Cortex of kidney (tissue), 1 donor: ENCODE measurements at places on chromosomes 5 and 9.

GRCh38 chr5:10860645-10861422, 99.8 kb upstream of the DAP start:
- no peak for DNase-seq

DNA sequence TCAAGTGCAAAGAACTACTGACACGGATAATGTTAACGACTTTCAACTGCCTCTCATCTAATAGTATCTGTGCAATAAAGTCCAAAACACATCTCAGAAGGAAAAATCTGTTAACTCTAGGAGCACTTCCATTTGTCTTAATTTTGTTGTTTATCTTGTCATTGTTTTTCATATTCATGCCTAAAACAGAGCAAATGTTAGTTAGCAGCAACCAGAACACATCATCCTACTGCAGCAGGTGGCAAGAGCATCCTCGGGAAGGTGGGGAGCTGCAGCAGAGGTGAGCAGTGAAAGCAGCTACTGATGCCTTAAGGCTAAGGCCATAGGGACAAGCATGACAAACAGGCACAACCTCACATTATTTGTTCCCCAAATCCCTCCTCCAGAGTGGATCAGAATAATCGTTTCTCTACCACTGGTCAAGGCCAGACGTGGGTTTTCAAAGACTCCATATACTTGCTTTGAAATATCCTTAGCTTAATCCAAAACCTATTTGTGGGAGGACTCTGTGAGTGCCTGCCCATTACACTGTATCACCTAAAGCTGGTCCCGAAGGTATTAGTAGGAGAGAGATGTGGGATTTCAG, 1.0 kb downstream of the HMGCS1 start:
- DNase-seq: no peak

DNA sequence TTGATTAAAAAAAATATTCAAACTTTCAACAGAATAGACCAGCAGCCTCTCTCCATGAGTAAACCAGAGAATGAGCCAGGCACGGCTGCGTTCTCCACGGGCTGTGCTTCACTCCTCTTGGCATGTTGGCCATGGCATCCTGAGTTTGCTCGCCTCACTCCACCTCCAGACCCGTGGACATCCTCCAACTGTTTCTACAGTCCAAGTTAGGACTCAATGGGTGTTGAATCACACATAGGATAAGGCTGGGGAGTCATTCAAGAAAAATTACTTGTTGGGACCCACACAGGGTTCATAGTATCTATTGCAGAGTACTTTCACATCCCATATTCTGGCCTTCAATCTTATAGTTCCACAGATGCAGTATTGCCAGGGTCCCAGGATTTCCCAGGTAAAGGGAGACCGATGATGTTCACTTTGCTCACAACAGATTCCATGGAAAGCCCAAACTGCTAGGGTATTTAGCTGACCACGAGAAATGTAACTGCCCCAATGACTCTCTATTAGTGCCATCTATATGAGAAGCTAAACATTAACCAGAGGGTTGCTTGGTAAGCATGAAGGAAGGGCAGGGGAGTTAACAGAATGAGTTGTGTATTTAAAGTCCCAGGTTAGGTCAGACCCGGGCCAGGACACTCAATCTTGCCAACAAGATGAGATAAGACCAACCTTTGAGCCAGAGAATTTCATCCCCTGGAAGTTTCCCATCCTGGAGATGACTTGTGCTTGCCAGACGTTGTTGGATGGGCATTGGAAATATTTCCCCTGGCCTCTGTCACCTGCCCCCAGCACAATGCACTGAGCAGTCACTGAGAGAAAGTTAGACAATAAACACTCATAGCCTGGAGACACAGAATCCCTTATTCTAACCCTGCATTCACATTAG, 19.7 kb upstream of the GDA start:
- no peak for DNase-seq

GRCh38 chr5:124235576-124235975, 510.9 kb downstream of the ZNF608 start:
- DNase-seq: no peak

DNA sequence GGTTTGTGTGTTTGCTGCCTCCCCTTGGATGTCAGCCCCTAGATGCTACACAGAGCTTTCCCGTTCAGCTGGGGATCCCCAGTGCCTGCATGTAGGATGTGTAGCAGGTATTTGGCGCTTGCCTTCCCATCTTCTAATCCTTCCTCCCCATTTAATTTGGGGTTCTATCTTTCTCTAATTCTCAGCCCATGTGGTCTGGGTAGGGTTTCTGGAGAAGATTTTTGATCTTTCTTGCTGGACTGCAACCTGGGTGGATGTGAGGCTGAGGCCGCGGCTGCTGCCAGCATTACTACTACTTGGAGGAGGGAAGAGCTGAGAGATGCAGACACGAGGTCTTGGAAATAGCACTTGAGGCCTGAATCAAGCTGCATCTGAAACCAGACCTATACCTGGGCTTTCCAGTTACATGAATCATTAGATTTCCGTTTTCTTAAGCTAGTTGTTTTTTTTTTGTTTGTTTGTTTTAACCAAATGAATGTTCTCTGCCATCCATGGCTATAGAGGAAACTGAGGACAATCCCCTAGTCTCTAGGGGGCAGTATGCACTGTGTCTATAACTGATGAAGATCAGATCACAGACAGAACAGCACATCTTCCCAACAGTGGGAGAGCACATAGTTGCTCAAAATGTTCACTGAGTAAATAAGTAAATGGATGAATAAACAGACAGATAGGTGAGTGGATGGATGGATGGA, 178.6 kb downstream of the FGF18 start:
- no peak for DNase-seq

GRCh38 chr5:130090569-130091270, 186.5 kb downstream of the CHSY3 start:
- DNase-seq: no peak

- DNase-seq: no peak
Measured at GRCh38 chr5:35899800-35900199, 38.6 kb downstream of the CAPSL start.

DNA sequence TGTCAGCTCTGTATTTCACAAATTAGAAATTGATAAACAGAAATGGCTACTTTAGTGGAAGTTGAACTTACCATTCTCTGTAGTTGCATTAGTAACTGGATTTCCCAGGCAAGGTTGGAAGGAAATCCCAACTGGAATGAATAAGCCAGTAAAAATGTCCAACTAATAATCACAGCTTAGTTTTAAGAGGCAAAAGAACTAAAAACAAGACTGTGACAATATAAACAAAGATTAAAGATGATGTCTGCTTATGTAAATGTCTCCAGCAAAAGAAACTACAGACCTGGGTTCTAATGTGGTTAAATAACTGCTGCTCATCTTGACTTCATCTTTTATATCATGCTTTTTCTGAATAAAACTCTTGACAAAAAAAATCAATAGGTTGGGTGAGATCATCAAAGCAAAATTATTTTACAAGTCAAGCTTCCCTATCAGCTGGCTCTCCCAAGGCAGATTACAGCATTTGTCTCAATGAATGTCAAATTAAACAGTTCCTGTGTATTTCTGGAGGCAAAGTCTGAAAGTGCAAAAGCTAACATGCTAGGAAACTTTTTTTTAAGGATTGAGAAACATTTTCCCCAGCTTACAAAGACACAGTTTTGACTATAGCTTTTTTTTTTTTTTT, 62.3 kb upstream of the HMHB1 start:
- no peak for DNase-seq

GRCh38 chr5:171945476-171945875, 61.0 kb downstream of the FBXW11 start:
- no peak for DNase-seq

- no peak for DNase-seq
Measured at GRCh38 chr5:9615331-9615730, 14.8 kb downstream of the TAS2R1 start.

DNA sequence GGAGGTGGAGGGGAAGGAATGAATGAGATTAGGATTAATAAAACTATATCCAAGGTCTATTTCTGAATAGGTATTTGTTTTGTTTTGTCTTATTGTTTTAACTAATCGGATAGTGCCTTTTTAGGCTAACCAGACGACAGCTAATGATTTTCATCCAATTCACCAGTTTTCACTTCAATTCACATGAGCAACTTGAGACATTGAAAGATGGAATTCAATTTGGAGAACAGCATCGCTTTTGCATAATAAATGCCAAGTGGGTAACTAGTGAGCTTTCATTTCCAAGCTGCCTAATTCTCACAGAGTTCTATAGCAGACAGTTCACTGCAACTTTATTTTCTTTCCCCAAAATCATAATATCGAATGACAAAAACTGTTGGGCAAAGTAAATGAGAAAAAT, 5.0 kb downstream of the AGXT2 start:
- no peak for DNase-seq

DNA sequence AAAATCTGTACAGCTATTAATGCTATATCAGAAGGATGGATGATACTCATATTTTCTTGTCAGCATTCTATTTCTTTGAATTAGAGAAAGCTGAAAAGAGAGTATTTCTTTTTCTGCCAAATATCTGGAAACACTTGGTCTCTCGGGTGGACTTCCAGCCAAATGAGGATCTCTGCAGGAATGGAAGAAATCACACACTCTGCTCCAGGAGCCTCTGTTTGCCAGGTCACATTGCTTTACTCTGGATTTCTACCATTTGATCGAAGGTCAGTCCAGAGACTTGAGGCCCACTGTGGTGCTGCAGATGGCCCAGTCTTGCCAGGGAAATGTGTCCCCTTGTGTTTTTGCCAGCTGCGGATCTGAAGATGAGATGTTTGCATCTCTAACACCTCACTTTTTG, 154.1 kb downstream of the PCSK1 start:
- DNase-seq: no peak

DNA sequence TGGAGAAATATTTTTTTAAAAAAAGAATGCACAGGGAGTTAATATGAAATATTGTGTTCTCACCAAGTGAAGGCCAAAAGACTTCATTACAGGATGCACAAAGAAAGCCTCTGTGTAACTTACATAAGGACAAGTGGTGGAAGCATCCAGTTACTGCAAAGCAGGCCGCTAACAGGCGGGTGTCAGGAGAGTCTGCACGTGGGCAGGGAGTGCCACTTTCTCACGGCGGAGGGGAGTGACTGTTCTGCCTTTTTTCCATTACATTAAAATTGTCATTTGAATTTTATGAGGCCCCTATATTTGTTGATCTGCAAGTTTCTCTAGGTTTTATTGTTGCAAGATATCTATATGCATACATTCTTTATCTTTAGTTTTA, 28.1 kb upstream of the SPATA31E1 start:
- DNase-seq: no peak

DNA sequence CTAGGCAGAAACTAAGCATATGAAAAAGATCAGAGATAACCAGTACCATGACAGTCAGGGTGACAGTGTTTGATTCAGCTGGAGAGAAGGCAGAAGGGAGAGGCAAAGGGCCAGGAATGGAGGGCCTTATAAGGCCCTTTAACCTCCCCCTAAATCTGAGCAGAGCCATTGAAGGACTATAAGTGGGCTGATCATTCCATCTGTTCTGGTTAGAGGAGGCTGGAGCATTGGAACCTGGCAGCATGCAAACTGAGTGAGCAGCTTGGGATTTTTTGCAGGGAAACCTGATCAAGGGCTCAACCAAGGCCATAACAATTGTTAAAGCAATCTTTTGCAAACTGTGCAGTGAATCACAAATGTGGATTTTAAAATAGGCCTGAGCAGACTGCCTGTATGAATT, 174.5 kb upstream of the DAP start:
- DNase-seq: no peak

GRCh38 chr5:58641533-58641932, 58.7 kb downstream of the RAB3C start:
- no peak for DNase-seq

DNA sequence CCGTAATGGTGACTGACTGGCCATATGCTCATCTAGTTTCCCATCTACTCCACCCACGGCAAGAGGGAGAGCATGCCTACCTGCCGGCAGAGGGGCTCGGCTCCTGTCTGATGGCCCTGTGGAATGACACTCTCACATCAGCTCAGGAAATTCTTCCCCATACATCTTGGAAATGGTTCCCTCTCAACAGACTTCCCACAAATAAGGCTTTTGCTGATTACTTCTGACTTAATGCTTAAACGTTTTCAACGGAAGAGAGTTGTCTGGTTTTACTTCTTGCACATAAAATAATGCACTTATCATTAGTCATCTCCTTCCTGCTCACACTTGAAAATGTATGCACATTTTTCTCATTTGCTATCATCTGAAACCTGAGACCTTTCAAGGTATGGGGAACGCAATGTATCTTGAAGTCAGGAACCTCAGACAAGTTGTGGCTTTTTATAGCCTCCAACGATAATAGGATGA, 129.5 kb downstream of the TTLL11 start:
- DNase-seq: no peak

DNA sequence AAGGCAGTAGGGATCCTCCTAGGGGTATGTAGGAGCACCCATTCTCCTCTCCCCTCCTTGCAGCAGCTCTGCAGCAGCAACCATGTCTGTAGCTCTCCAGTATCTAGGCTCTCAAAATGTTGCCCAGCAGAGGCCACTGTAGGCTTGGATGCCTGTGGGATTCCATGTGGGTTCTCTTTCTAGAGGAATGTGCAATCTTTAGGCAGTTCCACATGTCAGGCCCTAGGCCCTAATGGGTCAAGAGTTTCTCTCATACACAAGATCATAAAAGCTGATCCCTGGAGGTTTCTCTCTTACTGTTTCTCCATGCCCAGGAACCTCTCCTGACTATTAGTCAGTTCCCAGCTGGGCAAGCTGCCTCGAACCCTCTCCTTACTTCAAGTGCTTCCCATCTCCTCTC, 215.8 kb downstream of the FRMD3 start:
- no peak for DNase-seq

DNA sequence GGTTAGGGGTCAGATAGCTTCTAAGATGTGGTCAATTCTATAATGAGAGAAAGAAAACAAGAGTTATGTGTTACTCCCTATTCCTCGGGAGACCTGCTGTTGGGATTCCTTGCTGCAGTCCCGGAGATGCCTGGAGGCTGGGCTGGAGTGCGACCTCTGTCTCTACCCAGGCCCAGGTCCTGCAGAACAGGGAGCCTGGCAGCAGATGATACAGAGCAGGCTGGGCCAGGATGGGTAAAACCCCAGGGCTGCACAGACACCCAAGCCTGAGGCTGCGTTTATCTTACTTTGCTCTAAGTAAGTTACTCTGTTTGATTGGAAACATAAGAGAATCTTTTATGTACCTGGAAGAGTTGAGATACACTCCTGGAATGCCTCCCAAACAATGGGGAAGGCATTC, 26.9 kb upstream of the FAM120AOS start:
- no peak for DNase-seq

DNA sequence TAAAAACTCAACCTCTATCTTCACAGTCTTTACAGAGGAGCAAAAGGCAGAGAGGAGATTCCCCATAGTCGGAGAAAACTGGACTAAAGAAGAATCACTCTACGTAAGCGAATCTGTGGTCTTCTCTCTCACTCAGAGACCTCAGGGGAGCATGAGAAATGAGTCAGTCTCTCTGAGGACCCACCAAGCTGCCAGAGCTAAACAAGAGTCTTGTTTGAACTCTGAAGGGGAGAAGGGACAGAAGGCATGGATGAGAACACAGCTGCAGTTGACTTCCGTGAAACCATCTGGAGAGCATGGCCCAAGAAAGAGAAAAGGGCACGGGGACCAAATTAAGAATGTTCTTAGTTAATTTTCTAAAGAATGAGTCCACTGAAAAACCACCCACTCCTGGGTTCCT, 12.8 kb upstream of the MAN2A1 start:
- no peak for DNase-seq
